HepG2 (cell line): ENCODE measurements at places on chromosomes 13 and 19.

DNA sequence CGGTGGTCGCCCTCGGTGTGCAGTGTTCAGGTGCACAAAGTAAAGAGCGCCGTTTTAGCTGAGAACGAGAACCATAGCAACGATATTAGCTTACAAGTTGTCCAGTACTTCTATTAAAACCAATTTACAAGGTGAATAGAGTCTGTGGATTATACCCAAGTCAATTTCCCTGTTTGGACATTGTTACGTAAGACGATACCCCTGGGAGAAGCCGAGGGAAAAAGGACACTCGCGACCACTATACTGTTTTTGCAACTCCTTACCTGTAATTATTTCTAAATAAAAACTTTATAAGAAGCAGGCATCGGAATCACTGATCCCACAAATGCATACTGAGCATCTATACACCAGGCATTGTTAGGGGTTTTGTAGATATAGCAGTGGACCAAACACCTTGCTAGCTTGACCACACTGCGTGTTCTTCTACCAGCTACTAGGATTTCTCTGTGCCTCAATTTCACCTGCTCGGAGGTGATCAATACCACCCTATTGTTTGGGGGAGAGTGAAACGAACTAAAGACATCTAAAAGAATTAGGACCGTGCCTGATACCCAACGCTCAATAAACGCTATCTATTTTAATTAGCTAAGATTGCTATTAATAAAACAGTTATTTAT is 488 bp upstream of the EEF2 start:
- no peak for DNase-seq

GRCh38 chr19:40239415-40240226 is 13.1 kb upstream of the CCNP start:
- DNase-seq: no peak

DNA sequence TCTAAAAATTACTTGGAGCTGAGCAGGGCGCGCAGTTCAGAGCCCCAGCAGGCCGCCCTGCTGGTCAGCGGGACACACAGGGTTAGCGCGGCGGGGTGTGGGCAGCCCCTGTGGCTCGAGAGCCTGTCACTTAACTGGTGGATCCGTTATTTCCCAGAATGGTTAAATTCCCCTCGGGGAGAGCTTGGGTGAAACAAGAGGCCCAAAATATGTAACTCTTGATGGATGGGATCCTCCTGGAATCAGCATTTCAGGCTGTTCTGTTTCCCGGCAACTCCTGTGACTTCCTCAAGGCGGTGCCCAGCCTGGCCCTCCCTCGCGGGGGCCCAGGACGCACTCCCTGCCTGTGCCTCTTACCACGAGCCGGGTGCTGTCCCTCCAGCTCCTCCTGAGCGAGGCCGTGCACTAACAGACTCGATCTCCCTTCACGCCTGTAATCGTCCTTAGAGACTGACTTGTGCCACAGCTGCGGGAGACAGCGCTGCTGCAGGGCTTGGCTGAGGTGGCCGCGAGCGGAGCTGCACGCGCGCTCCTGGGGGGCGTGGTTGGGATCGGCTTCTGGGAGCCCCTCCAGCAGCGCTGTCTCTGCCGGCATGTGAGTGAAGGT is 9.7 kb downstream of the PTBP1 start:
- DNase-seq: no peak

DNA sequence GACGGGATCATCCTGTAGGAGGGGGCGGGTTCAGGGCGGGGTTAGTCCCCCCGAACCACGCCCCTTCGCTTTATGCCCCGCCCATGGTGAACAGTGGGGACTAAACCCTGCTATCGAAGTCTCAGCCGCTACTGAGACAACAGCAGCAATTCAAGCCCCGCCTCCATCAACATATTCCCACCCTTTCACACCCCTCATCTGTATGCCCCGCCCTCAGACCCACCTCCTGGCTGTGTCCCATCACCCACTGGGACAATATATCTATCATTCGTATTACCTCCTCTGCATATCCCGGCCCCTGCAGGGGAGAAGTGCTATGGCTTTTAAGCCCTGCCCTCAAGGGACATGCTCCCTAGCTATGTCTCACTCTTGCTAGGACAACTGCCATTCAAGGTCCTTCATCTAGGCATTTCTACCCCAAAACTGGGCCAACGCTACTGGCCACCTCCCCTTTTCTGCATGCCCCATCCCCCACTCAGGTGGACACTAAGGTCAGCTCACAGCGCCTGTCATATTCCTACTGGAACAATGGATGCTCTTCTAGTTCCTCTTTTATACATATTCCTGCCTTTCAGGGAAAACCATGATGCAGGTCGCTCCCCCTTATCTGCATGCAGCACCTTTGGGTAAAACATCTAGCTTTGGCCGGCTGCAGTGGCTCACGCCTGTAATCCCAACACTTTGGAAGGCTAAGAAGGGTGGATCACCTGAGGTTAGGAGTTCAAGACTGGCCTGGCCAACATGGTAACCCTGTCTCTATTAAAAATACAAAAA is 11.9 kb downstream of the LRFN1 start:
- no peak for DNase-seq

DNA sequence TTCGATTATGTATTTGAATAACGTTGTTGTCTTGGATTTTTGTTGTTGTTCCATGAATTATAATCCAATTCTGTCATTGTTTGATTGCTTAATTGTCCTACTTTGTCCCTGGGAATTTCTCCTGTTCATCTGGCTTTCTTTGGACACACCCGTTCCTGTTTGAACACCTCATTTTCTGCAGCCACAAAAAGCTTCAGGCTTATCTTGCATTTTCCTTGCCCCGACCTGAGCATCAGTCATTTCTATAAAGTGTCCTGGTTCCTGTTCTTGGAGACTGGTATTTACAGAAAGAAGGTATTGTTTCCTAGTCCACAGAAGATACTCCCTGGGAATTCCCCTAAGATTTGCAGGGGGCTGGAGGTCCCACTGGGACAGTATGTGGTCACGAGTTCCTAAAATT is 731.8 kb upstream of the ARGLU1 start:
- DNase-seq: no peak

- DNase-seq: no peak
Observed at GRCh38 chr19:33557196-33557595, 35.6 kb upstream of the PEPD start.

GRCh38 chr13:39777021-39777420 is 121.6 kb downstream of the COG6 start:
- no peak for DNase-seq

DNA sequence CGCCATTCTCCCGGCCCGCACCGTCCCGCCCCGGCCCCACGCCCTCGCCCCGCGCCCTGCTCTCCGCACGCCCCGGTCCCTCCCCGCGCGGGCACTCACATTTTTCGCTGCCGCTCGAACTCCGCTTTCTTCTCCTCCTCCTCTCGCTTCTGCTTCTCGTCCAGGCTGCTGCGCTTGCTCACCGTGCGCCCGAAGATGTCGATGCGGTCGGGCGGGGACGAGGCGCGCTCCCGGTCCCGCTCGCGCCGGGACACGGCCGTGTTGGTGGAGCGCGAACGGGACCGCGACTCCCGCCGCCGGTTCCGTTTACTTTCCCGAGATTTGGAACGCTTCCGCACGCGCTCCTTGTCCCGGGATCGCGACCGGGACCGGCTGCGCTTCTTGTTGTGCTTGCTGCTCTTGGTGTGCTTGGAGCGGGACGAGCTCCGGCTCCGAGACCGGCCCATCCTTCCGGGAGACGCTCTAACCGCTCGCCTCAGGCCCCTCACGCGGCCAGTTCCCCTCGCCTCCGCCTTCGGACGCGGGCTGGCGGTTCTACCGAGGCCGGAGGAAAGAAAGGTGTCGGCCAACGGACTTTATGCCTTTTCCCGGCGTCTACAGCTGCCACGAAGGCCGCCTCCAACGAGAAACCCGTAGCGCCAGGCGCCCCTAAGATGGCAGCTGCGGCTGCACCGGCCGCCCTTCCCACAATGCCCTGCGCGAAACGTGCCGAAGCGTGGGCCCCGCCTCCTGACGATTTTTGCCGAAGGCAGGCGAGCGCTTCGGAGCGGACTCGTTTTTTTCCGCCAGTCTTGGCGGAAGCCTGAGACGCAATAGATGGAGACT is at the start of gene ARGLU1:
TSS of gene ARGLU1 (minus strand) at position 664 of the 825 bp plus-strand sequence. CDS start at position 446, 218 bp downstream.
- DNase-seq: peak; percentile 78

GRCh38 chr13:80313668-80314256 is 27.2 kb downstream of the SPRY2 start:
- DNase-seq: no peak

DNA sequence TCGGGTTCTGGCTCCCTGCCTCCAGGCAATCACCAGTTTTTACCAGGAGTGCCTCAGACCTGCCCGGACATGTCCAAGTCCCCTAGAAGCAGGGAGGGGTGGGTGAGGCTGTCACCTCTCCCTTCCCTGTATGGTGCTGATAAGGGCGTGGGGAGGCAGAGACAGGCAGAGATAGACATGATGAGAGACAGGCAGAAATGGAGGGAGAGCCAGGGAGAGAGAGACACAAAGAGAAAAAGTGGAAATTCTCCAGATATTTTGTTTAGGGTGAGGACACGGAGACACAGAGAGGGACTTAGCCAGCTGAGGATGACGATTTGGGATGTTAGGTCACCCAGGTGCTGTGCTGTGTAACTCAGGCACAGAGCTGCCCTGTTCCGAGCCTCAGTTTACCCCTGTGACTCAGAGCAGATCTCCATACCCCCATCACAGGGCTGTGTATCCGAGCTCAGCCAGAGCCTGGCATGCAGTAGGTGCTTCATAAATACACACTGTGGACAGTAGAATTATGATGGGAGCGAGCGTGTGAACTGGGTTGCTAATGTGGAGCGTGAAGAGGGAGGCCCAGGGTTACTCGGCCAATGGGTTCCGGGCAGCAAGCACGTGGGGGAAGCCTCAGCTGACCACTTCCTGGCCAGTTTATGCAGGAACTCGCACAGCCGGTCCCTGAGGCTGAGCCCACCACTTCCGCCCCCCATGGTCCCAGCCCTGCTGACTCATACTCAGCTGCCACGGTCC is 11.9 kb upstream of the GDF15 start:
- DNase-seq: peak; percentile 95

DNA sequence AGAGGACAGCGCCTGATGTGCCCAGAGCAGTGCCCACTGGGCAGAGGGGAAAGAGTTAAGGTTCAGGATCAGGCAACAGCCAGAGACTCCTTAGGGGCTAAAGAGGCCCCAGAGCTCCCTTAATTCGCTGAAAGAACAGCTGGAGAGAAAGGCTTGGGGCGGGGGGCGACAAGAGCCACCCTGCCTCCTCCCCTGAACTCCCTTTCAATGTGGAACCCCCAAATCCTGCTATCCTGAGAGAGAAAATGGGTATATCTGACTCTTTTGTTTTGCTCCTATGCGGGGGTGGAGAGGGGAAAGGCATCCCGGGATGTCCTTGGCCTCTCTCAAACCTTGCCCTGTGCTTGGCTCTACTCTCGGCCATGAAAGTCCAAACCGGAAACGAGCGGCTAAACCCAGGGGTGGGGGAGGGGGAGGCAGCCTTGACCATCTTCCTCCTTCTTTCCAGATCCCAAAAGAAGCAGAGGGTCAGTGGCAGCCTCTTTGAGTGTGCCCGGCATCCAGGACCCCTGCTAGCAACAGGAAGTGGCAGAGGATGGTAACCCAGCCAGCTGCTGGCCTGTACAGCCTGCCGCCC is 4.7 kb downstream of the PRKACA start:
- DNase-seq: peak; percentile 29

GRCh38 chr13:33195693-33196464 is 89.7 kb downstream of the STARD13 start:
- DNase-seq: no peak

DNA sequence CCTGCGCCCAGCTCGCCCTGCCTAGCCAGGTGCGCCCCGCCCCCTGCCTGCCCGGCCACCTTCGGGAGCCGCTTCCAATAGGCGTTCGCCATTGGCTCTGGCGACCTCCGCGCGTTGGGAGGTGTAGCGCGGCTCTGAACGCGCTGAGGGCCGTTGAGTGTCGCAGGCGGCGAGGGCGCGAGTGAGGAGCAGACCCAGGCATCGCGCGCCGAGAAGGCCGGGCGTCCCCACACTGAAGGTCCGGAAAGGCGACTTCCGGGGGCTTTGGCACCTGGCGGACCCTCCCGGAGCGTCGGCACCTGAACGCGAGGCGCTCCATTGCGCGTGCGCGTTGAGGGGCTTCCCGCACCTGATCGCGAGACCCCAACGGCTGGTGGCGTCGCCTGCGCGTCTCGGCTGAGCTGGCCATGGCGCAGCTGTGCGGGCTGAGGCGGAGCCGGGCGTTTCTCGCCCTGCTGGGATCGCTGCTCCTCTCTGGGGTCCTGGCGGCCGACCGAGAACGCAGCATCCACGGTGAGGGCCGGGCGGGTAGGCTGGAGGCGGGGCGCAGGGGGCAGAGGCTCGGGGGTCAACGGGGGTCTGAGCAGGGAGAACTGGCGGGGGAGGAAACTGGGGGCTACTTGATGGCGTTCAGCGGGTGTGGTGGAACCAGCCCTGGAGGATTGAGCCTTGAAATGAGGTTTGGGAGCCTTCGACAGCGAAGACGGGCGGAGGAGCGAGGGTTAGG is at the start of gene SPINT2:
TSS of gene SPINT2 (plus strand) at position 88 of the 727 bp plus-strand sequence. CDS start at position 408, 320 bp downstream.
- no peak for DNase-seq

- peak; percentile 11 for DNase-seq
Observed at GRCh38 chr13:94154367-94154766, 325.1 kb downstream of the DCT start.

DNA sequence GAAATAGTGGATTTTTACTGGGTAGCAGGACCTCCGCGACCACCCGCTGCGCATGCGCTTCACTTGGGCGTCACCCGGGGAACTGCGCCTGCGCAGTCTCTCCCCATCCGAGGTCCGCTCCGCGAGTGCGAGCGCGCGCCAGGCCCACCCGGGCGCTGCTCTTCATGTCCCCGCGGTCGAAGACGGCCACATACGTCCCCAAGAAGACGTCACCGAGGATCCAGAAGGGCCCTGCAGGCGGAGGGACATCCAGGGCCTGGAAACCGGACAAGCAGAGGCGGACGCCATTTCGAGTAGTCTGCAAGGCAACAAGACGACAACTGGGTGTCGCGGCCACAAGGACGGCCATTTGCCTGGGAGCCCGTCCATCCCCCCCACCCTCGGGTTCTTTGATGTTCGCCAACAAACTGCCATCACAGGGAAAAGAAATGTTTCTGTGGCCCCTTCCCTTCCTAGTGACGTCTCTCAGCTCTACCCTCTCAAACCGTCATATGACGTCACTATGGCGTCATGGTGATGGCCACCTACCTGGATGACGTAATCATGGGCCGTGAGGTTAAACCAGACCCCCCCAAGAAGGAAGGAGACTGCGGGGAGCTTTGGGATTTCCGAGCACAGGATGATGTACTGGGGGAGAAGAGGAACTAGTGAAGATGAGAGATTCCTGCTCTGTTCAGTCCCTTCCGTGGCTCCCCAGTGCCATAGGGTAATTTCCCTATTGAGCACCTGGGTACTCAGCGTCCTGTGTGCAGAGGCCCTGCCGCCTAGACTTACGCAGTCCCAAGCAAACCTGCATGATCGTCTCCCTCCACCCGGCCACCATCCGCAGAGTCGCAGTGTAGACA is 6.7 kb downstream of the NAPSA start:
- DNase-seq: no peak
